ENCODE measurements at places on chromosomes 11 and 22.

DNA sequence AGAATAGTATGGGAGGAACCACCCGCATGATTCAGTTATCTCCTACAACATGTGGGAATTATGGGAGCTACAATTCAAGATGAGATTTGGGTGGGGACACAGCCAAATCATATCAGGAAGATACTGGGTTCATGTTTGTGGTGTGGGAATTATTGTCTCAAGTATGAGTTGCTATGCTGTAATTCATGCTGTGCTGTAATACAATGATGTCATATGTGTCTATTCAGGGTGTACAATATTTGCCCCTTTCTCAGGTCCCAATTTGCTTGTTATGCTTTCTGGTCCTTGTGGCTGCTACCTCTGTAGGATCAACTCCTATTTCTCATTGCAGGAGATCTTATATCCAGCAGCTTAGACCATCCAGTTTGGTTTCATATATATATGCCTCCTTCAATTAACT, 52.2 kb upstream of the ARHGAP20 start:
- no peak for DNase-seq

DNA sequence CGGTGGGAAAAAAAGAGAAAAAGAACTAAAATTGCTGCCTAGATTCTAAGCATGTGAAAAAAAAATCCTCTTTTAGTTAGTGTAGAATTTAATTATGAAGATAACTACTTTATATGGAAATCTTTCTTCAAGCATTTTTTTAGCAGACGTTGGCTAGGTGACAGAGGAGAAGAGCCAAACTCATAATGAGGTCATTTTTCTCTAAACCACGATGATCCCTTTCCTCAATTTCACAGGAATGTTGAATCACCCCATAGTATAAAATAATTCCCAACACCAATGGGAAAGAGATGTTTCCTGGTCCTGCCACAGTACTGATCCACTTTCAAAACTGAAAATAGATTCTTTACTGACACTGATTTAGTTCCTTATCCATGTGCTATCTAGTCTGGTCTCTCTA, 319.8 kb downstream of the DLG2 start:
- no peak for DNase-seq

GRCh38 chr22:46795140-46795539, 32.7 kb downstream of the TBC1D22A start:
- DNase-seq: no peak

DNA sequence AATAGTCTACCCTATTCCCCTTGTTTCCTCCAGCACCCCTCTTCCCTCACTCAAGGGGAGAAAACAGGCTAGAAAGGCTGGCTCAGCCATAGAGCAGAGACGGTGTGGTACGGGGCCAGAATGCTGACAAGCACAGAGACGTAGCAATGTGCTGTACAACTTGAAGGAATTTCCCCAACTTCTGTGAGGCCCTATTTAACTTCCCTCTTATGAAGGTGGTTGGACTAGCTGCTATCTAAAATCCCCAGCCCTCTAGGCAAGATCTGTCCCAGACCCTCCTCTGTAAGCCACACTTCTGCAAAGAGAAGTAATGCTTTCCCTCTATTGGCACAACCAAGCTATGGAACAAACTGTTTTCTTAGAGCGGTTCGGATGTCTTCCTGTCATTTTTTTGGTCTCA, 37.8 kb downstream of the PLEKHA7 start:
- DNase-seq: no peak

- DNase-seq: no peak
These were observed 2.3 kb upstream of the ADORA2A start for GRCh38 chr22:24424901-24425775.

DNA sequence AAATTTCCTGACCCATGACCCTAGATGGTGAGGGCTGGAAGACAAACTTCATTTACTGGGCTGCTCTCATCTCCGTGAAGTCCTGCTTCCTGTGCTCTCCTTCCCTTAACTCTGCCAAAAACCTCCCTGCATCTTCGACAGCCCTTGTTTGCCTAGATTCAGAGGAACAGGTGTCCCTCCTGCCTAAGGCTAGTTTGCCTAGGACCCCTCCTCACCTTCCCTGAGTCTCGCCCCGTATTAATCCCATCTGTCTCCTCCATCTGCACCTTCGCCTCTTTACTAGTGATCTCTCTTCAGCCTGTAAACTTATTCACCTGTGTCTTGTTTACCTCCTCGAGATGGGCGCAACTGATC, 33.1 kb downstream of the EIF3F start:
- no peak for DNase-seq

GRCh38 chr11:38019072-38019775, 1421.2 kb upstream of the RAG2 start:
- DNase-seq: no peak

- DNase-seq: no peak
These were observed at the start of gene TRIM49D1 for GRCh38 chr11:89922195-89922660. Gene TRIM49D1, minus strand, starts transcription at chr11:89922245. Its CDS starts 4,535 bp downstream, at chr11:89917710.

GRCh38 chr11:14619603-14620531, 23.7 kb upstream of the PDE3B start:
- DNase-seq: peak; percentile 41

DNA sequence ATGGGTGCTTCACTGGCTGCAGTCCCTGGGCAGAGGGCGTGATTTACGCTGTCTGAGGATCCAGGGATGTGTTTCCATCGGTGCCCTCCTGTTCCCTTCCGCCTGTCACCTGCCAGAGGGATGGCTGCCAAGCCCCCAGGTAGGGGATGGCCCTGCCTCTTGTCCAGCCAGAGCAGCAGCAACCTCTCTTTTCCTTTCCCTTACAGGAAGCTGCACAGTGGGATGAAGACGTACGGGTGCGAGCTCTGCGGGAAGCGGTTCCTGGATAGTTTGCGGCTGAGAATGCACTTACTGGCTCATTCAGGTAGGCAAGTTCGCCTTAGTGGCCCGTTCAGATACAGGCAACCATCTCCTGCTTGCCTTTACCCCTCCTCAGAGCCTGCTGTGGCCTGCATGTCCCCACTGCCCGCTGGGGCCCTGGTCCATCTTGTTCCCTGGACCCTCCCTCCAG, 96.6 kb downstream of the ZBTB16 start:
- no peak for DNase-seq

- no peak for DNase-seq
These were observed 24.2 kb downstream of the OR5B17 start for GRCh38 chr11:58334708-58335107.

- no peak for DNase-seq
These were observed 176.5 kb upstream of the TTC12 start for GRCh38 chr11:113137713-113138529.

GRCh38 chr11:1938343-1939005, 8.7 kb upstream of the MRPL23 start:
- DNase-seq: no peak

DNA sequence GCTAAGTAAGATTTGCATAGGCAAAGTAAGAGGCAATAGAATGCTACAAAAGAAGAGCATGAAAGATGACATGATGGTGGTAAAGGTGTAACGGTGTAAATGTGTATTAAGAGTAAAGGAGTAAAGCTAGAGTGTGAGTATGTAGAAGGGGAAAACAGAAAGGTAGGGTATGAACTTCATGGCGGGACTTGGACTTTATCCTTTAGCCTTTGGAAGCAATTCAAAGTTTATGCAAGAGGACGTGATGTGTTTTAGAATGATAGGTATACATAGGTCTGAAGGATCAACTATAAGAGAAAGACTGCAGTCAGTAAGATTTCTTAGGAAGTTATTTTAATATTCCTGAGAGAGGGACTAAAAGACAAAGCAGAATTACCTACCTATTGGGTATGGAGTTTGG, 358.0 kb upstream of the FAT3 start:
- DNase-seq: no peak

GRCh38 chr11:11717064-11717725, 95.4 kb upstream of the GALNT18 start:
- DNase-seq: no peak

DNA sequence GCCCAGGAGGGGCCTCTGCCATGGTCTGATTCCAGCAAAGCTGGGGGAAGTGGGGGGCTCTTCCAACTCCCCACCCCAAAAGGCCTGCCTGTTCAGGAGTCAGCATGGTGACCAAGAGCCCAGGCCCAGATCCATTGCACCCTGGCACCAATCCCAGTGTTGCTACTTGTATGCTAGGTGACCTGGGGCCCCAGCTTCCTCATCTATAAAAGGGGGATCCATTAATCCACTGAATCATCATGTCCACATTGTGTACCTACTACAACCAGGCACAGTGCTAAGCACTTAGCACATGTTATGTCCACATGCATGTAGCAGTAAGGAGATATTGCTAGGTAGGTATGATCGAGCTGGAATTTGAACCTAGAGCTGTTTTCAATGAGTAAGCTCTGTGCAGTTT, 2.0 kb downstream of the SYT12 start:
- DNase-seq: no peak

DNA sequence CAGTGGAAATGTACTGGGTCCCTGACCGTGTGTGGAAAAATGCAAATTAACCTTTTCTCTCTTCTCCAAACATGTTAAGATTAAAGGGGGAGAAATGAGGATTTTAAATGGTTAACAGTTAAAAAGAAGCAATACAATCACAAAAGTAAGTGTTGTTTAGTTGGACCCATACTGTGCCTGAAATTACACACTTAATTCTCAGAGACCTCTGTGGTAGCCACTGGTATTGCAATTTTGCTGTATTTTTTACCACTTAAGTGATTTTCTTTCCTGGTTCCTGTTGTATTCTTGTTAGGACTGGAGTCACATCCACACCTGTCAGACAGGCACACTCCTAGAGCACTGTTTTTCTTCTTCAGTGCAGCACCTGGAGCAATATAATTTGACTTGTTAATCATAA, 179.6 kb upstream of the PDGFD start:
- DNase-seq: no peak

GRCh38 chr22:48233586-48233985, 1471.1 kb downstream of the TBC1D22A start:
- no peak for DNase-seq

- DNase-seq: no peak
These were observed 247.6 kb upstream of the TBCEL start for GRCh38 chr11:120775986-120776951.

GRCh38 chr22:35477911-35478582, 62.6 kb upstream of the RASD2 start:
- peak; percentile 80 for DNase-seq

DNA sequence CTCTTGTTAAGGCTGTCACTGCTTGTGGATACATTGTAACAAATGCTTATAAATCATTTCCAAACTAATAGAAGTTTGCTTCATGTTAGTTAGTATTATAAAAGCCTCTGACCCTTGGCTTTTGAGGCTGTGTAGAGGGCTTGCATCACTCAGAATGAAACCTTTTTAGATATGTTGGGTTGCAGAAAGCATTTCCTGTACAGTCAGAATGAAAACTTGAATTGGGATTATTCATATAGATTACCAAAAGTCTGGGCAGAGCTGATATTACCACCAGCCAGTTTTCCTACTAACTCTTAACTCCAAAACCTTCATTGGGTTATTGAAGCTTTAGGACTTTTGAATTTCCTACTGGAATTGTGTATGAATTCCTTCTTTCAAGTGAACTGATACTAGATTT, 12.0 kb downstream of the KMT2A start:
- DNase-seq: no peak

DNA sequence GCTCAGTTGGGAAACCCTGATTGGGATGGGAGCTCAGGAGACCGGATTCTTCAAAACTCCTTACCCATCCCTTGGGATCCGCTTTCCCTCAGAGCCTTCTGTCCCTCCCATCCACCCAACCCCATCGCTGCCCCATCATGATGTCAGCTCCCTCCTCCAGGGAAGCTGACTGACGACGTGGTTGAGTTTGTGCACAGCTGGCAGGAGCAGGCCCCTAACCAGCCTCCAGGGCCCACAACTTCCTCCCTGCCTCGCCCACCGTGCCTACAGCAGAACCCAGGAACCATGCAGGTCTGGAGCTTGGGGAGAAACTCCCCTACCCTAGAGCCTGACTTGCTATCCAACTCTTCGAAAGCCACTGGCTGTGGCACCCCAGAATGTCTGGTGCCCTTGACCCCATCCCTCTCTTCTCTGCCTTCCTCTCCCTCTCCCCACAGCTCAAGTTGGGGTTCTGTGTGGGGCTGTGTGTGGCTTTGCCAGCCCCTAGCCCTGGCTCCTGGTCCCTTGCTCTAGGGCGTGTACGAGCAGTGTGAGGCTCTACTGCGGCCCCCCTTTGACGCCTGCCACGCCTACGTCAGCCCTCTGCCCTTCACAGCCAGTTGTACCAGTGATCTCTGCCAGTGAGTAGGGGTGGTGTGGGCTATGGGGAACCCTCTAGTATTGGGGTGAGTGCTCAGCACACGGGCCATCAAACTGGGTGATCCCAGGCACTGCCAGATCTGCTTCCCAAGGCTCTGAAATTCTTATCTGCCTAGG, 11.1 kb downstream of the OTOG start:
- no peak for DNase-seq

- DNase-seq: no peak
These were observed 454.7 kb upstream of the DDI1 start for GRCh38 chr11:103581760-103582159.

GRCh38 chr11:96257972-96258934, 84.7 kb downstream of the MAML2 start:
- DNase-seq: no peak

DNA sequence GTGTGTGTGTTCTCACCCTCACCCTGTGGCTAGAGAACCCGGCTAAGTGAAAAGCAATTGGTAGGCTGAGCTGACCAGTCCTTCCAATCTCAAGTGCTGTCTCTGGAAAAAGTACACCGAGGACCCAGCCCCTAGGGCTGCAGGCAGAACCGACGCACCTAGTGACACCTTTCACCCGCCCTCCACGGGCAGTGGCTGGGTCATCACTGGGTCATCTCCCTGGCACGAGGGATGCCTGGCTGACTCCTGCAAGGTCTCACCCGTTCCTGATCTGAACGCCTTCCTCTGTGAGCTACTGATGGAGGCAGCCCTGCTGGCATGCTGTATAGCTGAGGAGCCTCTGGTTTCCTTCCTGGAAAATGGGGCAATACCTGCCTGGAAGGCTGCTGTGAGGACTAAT, 311.5 kb downstream of the NTM start:
- DNase-seq: no peak

DNA sequence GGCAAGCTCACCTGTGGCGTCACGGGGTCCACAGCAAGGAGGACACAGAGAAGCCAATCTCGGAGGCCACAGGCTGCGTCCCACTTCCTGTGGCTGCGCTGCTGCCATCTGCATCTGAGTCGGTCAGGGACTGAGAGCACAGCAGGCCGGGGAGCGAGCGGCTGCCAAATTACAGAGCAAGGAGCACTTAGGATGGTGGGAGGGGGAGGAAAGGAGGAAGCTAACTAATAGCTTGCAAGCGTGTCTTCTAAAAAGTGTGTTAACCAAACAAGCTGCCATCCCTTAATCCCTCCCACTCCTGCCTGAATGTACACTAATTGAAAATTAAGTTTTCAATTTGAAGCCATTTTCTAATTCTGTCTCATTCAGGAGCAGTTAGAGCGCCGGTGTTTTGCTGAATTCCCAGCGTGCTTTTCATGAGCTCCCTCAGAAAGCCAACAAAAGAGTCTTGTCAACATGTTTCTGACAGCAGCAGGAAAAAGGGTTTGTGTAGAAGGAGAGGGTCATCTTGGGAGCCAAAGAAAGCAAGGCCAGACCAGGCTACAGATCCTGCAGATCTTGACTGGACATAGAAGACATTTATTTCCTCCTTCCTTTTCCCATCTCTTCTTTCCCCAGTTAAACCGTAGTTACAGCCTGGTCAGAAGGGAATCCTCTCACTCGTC, 42.4 kb upstream of the API5 start:
- DNase-seq: peak; percentile 31

- DNase-seq: no peak
These were observed 2.2 kb upstream of the C11orf16 start for GRCh38 chr11:8934742-8935488.

- DNase-seq: no peak
These were observed 18.4 kb downstream of the ABTB2 start for GRCh38 chr11:34339149-34340064.

GRCh38 chr11:19379465-19379864, 138.7 kb upstream of the E2F8 start:
- no peak for DNase-seq
